ENCODE measurements at places on chromosomes 13 and 19.

DNA sequence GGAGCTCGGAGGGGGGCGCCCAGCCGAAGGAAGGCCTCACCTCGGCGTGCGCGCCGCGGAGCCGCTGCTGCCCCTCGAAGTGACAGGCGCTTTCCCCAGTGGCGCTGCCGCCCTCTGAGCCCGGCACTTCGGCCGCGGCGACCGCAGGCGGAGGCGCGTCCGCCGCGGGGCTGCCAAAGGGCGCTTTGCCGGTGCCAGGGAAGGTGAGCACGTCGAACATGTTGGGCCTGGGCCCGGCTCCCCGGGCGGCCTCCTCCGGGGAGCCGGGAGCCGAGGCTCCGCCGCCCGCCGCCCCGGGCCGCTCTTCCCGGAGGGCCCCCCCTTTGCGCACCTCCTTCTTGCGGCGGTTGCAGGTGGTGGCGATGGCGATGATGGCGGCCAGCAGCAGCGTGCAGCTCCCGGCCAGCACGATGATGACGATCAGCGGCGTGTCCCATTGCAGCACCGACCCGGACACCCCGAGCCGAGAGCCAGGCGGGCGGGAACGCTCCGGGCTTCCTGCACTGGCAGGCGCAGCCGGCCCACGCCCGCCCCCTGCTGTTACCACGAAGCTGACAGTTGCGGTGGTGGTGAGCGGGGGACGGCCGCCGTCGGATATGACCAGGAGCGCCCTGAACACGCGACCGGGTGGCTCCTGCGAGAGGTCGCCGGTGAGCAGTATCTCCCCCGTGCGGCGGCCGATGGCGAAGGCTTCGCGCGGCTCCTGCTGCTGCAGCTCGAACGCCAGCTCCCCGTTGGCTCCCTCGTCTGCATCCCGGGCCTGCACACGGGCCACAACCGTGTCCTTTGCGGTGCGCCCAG, 2.5 kb downstream of the PCDH8 start:
- DNase-seq: no peak
- no peaks in the 10 kb centered on the region for H3K36me3 ChIP-seq
- no peaks in the 10 kb centered on the region for H3K27me3 ChIP-seq
- H3K4me3 ChIP-seq: no peak overlapping the region

GRCh38 chr13:46176756-46177155, 5.2 kb downstream of the LCP1 start:
- no peaks in the 10 kb centered on the region for H3K27me3 ChIP-seq
- no peaks in the 10 kb centered on the region for H3K36me3 ChIP-seq
- peaks cover 14% of the 10 kb centered on the region for H3K4me1 ChIP-seq
- no peak overlapping the region for H3K4me3 ChIP-seq
- no peak for DNase-seq

- no peaks in the 10 kb centered on the region for H3K36me3 ChIP-seq
- no peaks in the 10 kb centered on the region for H3K4me1 ChIP-seq
- no peaks in the 10 kb centered on the region for H3K27me3 ChIP-seq
- no peak for DNase-seq
- no peak overlapping the region for H3K27ac ChIP-seq
Measured at GRCh38 chr13:31945202-31945961, 86.2 kb upstream of the FRY start.

GRCh38 chr19:56314018-56314380, 640 bp downstream of the ZSCAN5A start:
- peak overlapping the region; percentile 66 for H3K4me3 ChIP-seq
- peaks cover 9% of the 10 kb centered on the region for H3K4me1 ChIP-seq
- no peak for DNase-seq
- H3K36me3 ChIP-seq: no peaks in the 10 kb centered on the region

DNA sequence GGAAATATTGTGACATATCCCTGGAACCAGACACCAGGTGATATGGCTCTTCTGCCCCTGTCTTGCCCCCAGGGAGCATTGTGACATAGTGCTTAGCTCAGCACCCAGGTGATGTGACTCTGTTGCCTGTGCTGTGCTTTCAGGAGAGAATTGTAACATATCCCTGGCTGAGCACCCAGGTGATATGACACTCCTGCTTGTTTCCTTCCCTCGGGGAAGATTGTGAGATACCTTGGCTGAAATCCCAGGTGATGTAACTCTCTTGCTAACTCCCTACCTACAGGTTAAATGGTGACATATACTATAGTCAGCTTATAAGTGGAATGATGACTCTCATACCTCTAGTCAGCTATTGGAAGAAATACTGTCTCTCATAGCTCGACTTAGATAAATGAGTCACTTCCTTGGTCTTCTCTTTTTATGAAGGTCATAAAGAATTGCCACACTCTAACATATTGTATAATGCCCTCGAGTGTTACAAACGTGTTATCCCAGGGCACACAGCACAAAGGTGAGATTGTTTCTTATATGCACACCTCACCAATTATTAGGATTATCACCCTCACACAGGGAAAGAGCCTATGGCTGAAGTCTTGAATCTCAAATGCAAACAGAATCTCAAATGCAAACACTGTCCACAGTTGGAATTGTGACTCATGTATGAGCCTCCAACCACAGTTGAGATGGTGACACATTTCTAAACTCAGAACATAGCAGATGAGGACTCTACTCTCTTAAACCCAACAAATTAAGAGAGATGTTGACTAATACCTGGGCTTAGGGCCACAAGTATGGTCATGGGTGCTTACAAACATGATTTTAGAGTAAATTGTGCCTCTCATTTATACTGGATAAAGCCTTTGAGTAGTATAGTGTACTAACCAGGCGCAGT, 32.7 kb upstream of the ZNF254 start:
- H3K27me3 ChIP-seq: no peaks in the 10 kb centered on the region
- DNase-seq: no peak
- H3K27ac ChIP-seq: no peak overlapping the region
- H3K4me1 ChIP-seq: no peaks in the 10 kb centered on the region
- peaks cover 4% of the 10 kb centered on the region for H3K36me3 ChIP-seq
